Keratinocyte (primary cell): ENCODE measurements at places on chromosomes 1 and 21. TPM values are rescaled to one million over a fixed set of nuclear protein-coding genes. Genes with fewer than 3 reads are reported as not detected.

GRCh38 chr1:216779686-216780085 lies 56.5 kb upstream of the ESRRG start:
- no peak for DNase-seq
- H3K27me3 ChIP-seq: no peaks in the 10 kb centered on the region
- no peaks in the 10 kb centered on the region for H3K4me1 ChIP-seq

GRCh38 chr21:14918527-14918926 lies 146.3 kb downstream of the NRIP1 start:
- no peaks in the 10 kb centered on the region for H3K4me1 ChIP-seq
- H3K36me3 ChIP-seq: no peaks in the 10 kb centered on the region
- no peak overlapping the region for H3K27ac ChIP-seq
- no peaks in the 10 kb centered on the region for H3K27me3 ChIP-seq
- DNase-seq: no peak

GRCh38 chr1:17404820-17405219 lies 32.8 kb downstream of the PADI6 start:
- no peak overlapping the region for H3K27ac ChIP-seq
- H3K4me3 ChIP-seq: no peak overlapping the region
- DNase-seq: no peak
- no peaks in the 10 kb centered on the region for H3K27me3 ChIP-seq
- H3K36me3 ChIP-seq: peaks cover 21% of the 10 kb centered on the region
- peaks cover 11% of the 10 kb centered on the region for H3K4me1 ChIP-seq

GRCh38 chr1:197918807-197919345 lies 1.7 kb downstream of the LHX9 start:
- H3K27ac ChIP-seq: no peak overlapping the region
- H3K36me3 ChIP-seq: no peaks in the 10 kb centered on the region
- no peak for DNase-seq
- H3K4me1 ChIP-seq: peaks cover 19% of the 10 kb centered on the region
- no peak overlapping the region for H3K4me3 ChIP-seq
- H3K27me3 ChIP-seq: peaks cover 90% of the 10 kb centered on the region

GRCh38 chr1:20401405-20402010 lies 84.5 kb downstream of the CAMK2N1 start:
- no peak overlapping the region for H3K4me3 ChIP-seq
- no peaks in the 10 kb centered on the region for H3K36me3 ChIP-seq
- H3K27me3 ChIP-seq: peaks cover 11% of the 10 kb centered on the region
- DNase-seq: no peak
- no peak overlapping the region for H3K27ac ChIP-seq

DNA sequence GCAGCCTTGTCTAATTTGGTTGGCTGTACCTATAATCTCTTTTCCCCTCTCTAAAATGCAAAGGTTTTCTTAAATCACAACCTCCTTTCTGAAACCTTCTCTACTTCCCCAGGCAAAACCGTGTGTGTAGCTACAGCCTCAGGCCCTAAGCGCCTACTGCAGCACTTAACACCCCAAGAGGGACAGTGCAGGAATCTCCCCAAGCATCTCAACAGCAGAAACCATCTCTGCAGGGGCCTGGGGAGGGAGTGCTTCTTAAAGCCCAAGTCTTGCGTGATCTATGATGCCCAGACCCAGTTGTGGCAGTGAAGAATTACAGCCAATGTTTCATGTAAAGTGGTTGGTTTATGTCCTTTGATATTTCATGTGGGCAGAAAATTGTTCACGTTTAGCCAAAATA lies 159.3 kb downstream of the DSCAM start:
- H3K4me3 ChIP-seq: no peak overlapping the region
- H3K27ac ChIP-seq: no peak overlapping the region

- H3K27me3 ChIP-seq: no peaks in the 10 kb centered on the region
- peak overlapping the region; percentile 19 for H3K4me3 ChIP-seq
- peaks cover 31% of the 10 kb centered on the region for H3K36me3 ChIP-seq
- DNase-seq: peak; percentile 99
These were observed 27.7 kb downstream of the PKP1 start for GRCh38 chr1:201310986-201311355.

- H3K4me1 ChIP-seq: no peaks in the 10 kb centered on the region
- DNase-seq: no peak
- no peak overlapping the region for H3K4me3 ChIP-seq
- no peaks in the 10 kb centered on the region for H3K27me3 ChIP-seq
- no peaks in the 10 kb centered on the region for H3K36me3 ChIP-seq
These were observed 255.9 kb downstream of the CACNA1E start for GRCh38 chr1:181739214-181739613.

- H3K27me3 ChIP-seq: no peaks in the 10 kb centered on the region
- H3K4me3 ChIP-seq: no peak overlapping the region
- H3K27ac ChIP-seq: no peak overlapping the region
- no peaks in the 10 kb centered on the region for H3K36me3 ChIP-seq
- DNase-seq: no peak
These were observed 137.4 kb downstream of the SYT2 start for GRCh38 chr1:202572867-202573266.

GRCh38 chr1:171969813-171970212 lies 128.5 kb downstream of the DNM3 start:
- peaks cover 8% of the 10 kb centered on the region for H3K4me1 ChIP-seq
- H3K27ac ChIP-seq: no peak overlapping the region
- no peaks in the 10 kb centered on the region for H3K36me3 ChIP-seq

DNA sequence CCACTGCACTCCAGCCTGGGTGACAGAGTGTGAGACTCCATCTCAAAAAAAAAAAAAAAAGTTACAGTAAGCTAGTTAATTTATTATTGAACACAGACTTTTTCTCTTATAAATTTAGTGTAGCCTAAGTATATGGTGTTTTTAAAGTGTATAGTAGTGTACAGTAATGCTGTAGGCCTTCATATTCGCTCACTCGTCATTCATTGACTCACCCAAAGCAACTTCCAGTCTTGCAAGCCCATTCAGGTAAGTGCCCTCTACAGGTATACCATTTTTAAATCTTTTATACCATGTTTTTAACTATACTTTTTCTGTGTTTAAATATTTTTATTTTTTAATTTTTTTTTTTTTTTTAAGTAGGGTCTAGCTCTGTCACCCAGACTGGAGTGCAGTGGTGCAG lies 12.1 kb downstream of the POU2F1 start:
- H3K36me3 ChIP-seq: no peaks in the 10 kb centered on the region
- no peak overlapping the region for H3K4me3 ChIP-seq
- no peak overlapping the region for H3K27ac ChIP-seq
- H3K27me3 ChIP-seq: no peaks in the 10 kb centered on the region
- no peak for DNase-seq

- H3K4me3 ChIP-seq: no peak overlapping the region
- no peaks in the 10 kb centered on the region for H3K27me3 ChIP-seq
- H3K27ac ChIP-seq: no peak overlapping the region
- no peaks in the 10 kb centered on the region for H3K4me1 ChIP-seq
- no peak for DNase-seq
- no peaks in the 10 kb centered on the region for H3K36me3 ChIP-seq
These were observed 112.8 kb downstream of the MRPS6 start for GRCh38 chr21:34186109-34186719.

The CHIT1 gene
- 0.14 TPM in 1 of 3 replicates, not detected in the others for polyA plus RNA-seq

The PLA2G2D gene
- not detected in 3 replicates for polyA plus RNA-seq

The LEFTY2 gene
- not detected in 3 replicates for polyA plus RNA-seq

The TNFRSF18 gene
- 0.09 to 0.63 TPM (median 0.21 TPM) in 3 replicates for polyA plus RNA-seq
